ENCODE measurements at places on chromosomes 1 and 21.

- no peak for DNase-seq
Measured at GRCh38 chr1:183730886-183731573, 73.9 kb upstream of the RGL1 start.

- no peak for DNase-seq
Measured at GRCh38 chr1:12085643-12086260, 22.6 kb downstream of the TNFRSF8 start.

GRCh38 chr1:225366552-225366951 is 61.3 kb downstream of the LBR start:
- DNase-seq, result no peak

- no peak for DNase-seq
Measured at GRCh38 chr1:38832370-38832734, 27.2 kb downstream of the RRAGC start.

DNA sequence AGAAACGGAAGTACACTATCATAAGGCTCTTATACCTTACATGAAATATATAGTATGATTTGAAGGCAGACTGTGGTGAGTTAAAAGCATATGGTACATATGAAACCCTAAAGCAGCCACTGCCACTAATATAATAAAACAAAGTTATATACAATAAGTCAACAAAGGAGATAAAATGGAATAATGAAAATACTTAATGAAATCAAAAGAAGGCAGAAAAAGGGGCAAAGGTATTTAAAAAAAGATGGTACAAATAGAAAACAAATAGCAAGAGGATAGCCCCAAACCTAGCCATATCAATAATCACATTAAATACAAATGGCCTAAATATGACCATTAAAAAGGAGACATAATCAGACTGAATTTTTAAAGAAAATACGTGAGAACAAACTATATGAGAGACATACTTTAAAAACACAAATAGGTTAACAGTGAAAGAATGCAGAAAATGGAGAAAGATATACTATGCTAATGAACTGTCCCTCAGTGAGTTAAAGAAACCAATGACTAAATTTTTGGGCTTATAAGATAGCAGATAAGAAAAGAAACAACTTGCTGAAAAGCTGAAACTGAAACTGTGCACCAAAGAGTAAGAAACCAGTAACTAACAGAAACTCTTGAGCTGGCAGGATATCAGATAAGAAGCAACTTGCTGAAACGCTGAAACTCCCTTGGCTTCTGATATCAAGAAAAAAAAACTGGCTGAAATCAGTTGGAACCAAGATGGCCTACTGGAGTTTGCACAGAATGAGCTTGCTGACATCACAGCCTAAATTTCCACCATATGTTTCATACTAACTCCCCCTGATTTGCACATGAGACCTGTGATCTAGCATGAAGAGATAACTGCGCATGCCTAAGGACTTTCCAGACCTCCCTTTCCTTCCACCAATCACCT is 44.3 kb upstream of the IL10 start:
- no peak for DNase-seq

- DNase-seq, result no peak
Measured at GRCh38 chr1:33713058-33713877, 150.6 kb upstream of the HMGB4 start.

DNA sequence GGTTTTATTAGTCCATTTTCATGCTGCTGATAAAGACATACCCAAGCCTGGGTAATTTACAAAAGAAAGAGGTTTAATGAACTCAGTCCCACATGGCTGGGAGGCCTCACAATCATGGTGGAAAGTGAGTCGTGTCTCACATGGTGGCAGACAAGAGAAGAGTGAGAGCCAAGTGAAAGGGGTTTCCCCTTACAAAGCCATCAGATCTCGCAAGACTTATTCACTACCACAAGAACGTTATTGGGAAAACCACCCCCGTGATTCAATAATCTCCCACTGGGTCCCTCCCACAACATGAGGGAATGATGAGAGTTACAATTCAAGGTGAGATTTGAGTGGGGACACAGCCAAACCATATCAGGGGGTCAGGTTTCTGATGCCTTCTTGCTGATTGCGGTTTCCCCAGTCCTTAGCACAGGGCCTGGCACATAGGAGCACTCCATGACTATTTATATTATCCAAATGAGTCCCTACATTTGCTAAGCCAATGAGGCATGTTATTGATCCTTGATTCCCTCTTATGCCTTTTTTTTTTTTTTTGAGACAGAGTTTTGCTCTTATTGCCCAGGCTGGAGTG is 35.3 kb upstream of the PAXBP1 start:
- no peak for DNase-seq

GRCh38 chr1:232226197-232226712 is 403.7 kb downstream of the SIPA1L2 start:
- DNase-seq, result no peak

GRCh38 chr1:21921100-21921875 is 15.8 kb downstream of the HSPG2 start:
- no peak for DNase-seq

DNA sequence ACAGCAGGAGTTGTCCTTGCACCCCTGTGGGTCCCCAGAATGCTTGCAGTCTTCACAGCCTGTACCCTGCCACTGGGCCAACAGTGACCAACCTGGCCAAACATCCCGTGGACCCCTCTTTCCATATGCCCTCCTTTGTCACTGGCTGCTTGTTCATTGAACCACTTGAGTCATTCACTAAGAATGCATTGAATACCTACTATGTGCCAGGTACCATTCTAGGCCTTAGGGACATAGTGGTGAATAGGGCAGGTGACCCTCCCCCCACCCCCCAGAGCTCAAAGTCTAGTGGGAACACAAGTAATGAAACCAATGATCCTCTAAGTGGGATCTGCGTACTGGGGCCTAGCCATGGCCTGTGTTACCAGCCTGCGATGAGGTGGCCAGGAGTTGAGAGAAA is 28.2 kb downstream of the PIGP start:
- DNase-seq, result no peak

GRCh38 chr1:110068646-110069403 is 1.6 kb downstream of the ALX3 start:
- DNase-seq, result peak; percentile 23

- DNase-seq, result no peak
Measured at GRCh38 chr1:215458104-215458503, 109.0 kb upstream of the KCTD3 start.
